ENCODE measurements at places on chromosomes 4 and X. TPM values are rescaled to one million over a fixed set of nuclear protein-coding genes. Genes with fewer than 3 reads are reported as not detected.

GRCh38 chrX:113726009-113726408, 857.9 kb upstream of the HTR2C start:
- DNase-seq = no peak

- DNase-seq = peak; percentile 46
Observed at GRCh38 chr4:112910109-112910736, 139.2 kb upstream of the ANK2 start.

DNA sequence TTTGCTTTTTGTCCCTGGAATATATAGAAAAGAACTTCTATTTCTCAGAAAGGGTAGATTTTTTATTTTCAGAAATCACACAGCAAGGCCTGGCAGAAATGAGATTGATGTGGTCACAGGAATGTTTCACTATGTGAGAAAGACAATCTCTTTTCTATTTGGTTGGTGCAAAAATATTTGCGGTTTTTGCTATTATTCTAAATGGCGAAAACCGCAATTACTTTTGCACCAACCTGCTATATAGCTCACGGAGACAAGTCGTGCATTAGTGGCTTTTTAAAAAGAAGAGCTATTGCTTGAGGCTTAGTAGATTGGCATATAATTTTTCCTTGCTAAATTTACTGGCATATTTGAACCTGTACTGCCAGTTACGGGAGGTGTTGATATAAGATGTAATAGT, 100.4 kb downstream of the ITM2A start:
- DNase-seq = no peak

DNA sequence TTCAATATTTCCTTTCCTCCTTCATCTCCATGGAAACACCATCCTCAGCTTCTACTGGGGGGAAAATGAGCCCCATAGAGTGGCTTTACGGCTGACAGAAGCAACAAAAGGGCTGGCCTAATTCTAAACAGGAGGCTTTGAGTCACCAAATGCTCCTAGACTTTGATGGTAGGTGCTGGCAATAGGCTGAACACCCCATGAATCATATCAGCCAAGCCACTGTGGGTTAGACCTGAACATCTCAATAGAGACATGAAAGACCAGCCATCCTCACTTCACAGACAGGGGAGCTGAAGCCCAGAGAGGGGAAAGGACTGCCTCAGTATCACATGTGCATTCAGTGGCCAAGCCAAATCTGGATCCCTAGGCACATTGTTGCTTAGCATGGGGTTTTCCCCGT, 107.6 kb downstream of the AMER1 start:
- no peak for DNase-seq

- DNase-seq = no peak
Observed at GRCh38 chr4:17690898-17691297, 76.5 kb downstream of the MED28 start.

- DNase-seq = no peak
Observed at GRCh38 chrX:15686818-15687685, 22.4 kb upstream of the CLTRN start.

GRCh38 chrX:102930990-102931756, 5.9 kb upstream of the RAB40AL start:
- DNase-seq = no peak

MAGEA9B gene
- polyA plus RNA-seq = not detected

PNCK gene
- 0.67 TPM for polyA plus RNA-seq
